ENCODE measurements at places on chromosomes 12 and 14.

DNA sequence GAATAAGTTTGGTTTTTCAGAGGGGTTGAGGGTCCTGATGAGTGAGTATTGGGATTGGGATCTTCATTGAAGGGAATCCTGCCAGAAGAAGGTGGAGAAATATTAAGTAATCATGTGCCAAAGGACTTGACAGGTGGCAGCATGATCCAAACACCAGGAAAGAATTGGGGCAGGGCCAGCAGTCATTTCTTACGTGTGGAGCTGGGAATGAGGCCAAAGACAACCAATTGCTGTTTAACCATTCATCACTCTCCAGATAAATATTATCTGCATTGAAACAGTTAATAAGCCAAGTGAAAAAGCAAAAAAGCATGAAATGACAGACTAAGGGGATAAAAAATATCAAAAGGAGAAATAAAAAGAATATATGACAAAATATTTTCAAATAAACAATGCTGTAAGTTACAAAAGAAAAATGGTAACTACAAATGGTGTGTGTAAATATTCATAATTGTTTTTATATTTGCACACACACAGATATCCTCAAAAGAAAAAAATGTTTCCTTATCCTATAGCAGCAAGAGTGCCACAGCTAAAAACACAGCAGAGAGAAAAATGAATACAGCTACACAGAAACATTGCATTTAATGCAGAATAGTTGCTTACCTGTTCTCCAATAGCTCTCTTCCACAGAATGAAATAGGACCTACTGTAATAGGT lies 26.2 kb downstream of the C2CD5 start:
- DNase-seq, result peak; percentile 12

DNA sequence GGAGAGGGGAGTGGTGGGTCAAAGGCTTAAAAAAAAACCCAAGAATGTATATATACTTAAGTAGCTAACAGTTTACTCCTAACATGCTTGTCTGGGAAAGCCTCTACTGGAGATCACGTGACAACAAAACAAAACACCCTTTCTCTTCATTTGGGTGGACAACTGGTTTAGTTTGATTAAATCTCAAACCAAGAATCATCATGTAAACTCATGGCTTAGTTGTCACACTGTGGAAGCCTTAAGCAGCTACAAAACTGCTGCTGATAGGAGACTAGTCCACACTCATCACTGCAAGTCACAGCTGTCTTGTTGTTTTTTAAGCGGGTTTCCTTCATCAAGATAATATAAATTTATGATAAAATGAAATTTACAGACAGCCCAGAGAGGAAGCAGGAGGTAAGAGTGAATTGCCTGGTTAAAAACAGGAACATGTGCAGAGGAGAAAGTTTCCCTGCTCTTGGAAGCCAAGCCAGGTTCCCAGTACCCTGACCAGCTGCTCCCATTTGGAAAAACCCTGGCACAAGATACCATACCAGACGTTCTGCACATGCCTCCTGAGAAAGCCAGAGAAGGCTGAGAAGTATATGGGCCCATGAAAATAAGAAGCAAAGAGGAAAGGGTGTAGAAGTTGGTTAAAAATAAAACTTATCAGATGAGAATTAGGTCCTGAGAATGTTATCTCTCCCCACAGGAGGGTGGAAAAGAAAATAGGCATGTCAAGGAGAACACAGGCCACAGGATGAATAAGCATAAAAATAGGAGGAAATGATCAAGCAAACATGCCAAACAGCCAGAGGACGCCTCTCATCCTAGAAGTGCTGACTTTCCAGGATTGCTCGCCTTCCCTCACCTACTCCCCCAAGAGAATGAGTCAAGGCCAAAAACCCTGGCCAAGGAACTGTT lies 34.0 kb downstream of the EGLN3 start:
- no peak for DNase-seq

DNA sequence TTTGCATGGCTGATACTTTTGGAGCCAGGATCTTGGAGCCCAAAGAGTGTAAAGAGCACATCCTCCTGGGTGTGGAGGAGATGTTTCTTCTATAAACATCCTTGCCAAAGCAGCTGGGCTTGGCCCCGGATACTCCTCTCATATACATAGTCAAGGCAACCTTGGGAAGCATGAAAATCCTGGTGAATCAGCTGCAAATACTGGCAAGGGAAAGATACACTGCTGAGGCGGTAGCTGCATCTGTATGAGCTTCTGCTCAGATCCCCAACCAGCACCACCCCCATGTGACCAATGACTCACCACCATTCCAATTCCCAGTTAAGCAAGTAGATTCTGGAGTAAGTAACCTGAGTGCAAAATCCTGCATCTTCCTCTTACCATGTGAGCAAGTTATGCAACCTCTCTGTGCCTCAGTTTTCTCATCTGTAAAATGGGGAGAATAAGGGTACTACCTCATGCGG lies 567.4 kb downstream of the MED13L start:
- no peak for DNase-seq

DNA sequence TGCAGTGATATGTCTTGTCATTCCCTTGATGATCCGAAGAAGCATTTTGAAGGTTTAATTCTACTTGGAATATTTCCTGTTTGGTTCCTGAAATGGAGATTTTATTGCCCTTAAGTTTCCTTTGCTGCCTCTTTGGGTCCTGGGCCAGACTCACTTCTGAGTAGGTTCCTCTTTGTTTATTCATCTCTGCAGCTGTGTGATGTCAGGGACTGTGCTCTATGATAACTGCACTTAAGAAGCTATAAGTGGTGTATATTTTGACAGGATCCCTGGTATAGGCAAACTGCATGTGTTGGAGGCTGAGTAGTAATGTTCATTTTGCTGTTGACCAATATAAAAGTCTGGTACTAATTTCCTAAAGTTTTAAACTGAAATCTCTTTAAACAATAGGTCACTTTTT lies at the start of gene KLRC4:
TSS of gene KLRC4 (minus strand) at position 366 of the 400 bp plus-strand sequence. CDS start at position 184, 182 bp downstream.
- DNase-seq, result peak; percentile 17

DNA sequence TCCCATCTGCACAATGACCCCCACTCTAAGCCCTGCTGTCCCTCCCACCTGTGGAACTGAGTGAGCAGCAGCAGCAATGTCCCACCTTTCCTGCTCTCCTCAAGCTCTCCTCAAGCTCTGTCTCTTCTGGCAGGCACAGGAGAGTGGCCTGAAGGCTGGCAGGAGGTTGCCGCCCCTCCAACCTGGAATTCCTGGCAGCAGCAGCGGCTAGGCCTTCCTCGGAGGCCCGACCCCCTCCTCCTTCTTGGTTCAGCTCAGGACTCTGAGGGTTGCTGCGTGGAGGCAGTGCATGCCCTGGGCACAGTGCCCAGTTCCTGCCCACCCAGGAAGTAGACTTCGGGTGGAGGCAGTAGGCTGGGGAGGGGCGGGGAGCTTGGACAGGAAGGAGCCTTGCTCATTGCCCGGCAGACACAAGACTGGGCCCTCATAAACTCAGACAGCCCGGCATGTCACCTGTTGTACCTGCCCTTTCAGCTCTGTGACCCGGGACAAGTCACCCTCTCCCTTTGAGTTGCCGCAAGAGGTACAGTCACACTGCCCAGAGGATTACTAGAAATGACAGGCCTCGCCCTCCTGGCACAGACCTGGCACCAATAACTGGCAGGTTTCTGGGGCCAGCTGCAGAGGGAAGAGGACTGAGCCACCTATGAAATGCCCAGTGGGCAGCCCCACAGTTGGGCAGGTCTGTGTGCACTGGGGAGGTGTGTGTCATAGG lies 2.1 kb upstream of the SERPINA1 start:
- DNase-seq, result no peak

DNA sequence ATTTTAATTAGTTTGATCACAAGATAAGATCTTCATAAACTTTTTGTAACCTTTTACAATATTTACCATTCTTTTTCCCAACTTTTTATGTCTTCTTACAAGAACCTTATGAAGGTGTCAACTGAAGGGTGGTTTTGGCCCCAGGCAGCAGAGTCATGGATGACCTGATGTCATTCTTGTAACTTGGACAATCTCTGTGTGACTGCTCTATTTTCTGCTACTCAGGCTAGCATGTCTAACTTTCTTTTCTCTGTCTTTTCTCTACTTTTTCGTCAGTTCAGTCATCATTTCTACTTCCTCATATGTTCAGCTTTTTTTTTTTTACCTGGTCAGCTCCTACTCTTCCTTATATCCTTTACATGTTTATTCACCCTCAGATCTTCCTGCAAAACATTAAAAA lies 150.7 kb upstream of the PTPRQ start:
- no peak for DNase-seq

DNA sequence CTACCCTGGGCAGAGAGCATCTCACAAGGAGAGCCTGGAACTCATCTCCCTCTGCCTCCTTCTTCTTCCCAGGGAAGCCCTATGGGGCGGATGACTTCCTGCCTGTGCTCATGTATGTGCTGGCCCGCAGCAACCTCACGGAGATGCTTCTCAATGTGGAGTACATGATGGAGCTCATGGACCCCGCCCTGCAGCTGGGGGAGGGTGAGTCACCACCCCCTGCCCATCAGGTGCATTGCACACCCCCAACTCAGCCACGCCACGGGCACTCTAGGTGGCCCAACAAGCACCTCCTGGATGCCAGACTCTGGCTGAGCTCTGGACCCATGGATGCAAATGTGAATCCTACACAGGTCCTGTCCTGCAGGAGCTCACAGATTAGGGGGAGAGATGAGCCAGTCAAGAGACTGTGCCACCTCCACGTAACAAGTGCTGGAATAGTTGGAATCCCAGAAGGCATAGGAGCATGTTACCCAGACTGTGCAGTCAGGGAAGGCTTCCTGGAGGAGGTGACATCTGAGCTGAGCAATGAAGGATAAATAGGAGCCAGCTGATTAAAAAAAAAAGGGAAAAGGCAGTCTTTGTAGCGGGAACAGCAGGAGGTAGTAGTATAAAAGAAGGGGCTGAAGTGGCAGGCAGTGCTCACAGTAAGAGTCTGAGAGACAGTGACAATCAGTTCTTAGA lies 71.9 kb downstream of the LGMN start:
- no peak for DNase-seq

- no peak for DNase-seq
Observed at GRCh38 chr12:116959845-116960514, 49.2 kb downstream of the FBXW8 start.

- DNase-seq, result peak; percentile 94
Observed at GRCh38 chr12:77010691-77011548, 54.4 kb downstream of the E2F7 start.
